Stimulated activated CD8-positive, alpha-beta memory T cell treated with anti-CD3 and anti-CD28 coated beads, Interleukin-7, amount 100 ng/mL, for 24 hours (primary cell): ENCODE measurements at places on chromosomes 5 and 9.

DNA sequence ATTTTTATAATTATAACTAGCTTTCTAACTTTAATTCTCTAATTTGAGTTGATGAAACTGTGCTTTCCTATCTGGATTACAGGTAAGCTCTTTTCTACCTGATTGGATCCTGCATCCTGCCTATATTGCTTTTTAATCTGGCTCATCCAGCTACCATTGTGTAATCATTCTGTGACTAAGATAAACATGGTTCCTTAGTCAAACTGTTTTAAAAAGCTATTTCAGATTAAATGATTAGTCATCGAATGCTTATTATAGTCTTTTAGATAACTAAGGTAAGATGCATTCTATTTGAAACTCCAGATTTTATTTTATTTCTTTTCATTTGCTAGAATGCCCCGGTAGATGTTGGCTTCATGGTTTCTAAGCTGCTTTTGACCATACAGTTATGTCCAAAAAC, 50.7 kb downstream of the ICE1 start:
- no peak for DNase-seq

DNA sequence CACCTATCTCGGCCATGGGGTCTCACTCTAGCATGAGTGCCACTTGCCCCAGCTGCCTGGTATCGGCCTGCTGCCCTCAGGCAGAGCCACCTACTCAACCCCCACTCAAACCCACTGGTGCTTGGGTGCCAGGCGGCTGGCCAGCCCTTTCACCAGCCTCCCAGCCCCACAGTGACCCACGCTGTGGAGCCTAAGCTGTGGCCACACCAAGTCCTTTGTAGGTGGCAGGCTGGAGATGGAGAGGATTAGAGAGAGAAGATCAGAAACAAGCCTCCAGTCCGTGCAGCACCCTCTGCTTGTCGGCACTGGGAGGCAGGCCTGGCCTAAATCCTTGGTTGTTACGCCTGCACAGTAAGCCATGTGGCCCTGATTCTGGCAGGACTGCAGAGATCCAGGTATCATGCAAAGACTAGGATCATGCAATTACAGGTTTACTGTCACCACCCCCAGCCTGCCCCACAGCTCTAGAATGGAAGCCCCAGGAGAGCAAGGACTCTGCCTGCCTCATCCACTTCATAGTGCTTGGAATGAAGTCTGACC, 171.7 kb downstream of the COL23A1 start:
- DNase-seq = no peak

GRCh38 chr9:78663369-78663768, 366.4 kb downstream of the PSAT1 start:
- no peak for DNase-seq

- no peak for DNase-seq
Measured at GRCh38 chr5:56056875-56057274, 62.1 kb upstream of the IL6ST start.
